ENCODE measurements at places on chromosomes 13 and 19.

- peak; percentile 75 for DNase-seq
Measured at GRCh38 chr19:50333737-50334617, 4.8 kb upstream of the KCNC3 start.

- DNase-seq: no peak
Measured at GRCh38 chr13:93534181-93534700, 307.6 kb downstream of the GPC6 start.

DNA sequence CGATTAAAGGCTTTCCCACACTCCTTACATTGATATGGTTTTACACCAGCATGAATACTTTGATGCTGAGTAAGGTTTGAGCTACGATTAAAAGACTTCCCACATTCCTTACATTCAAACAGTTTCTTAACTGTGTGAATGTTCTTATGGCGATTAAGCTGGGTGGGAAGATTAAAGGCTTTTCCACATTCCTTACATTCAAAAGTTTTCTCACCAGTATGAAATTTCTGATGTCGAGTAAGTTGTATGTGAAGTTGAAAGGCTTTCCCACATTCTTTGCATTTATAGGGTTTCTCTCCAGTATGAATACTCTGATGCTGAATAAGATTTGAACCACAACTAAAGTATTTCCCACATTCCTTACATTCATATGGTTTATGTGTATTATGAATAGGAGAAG, 20.0 kb downstream of the ZNF780B start:
- no peak for DNase-seq

GRCh38 chr19:4889034-4889815, 13.5 kb downstream of the ARRDC5 start:
- no peak for DNase-seq

GRCh38 chr19:58009666-58010301, 7.2 kb upstream of the ZNF606 start:
- peak; percentile 83 for DNase-seq

DNA sequence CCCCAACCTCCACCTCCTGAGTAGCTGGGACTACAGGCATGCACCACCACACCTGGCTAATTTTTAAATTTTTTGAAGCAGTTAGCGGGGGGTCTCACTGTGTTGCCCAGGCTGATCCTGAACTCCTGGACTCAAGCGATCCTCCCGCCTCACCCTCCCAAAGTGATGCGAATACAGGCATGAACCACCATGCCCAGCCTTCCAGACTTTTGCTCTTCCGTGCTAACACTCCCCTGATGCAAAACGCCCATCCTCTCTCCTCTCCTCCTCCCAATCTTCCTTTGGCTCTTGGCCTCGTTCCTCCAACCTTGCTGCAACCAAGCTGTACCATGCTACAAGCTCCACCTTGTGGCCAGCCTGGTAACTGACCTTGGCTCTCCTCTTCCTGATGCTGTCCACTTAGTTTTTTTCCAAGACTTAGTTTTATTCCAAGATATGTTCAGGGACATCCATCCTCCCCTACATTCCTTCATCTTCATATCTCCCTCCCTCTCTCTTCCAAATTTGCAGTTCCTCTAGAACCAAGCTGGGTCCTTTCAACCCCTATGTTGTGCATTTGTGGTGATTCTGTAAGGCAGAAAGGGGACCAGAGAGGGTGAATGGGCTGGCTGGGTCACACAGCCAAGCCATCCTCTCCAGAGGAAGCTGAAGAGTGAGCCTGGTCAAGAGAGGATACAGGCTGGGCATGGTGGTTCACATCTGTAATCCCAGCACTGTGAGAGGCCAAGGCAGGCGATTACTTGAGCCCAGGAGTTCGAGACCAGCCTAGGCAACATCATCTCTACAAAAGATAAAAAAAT, 32.8 kb downstream of the TINCR start:
- DNase-seq: peak; percentile 7

- DNase-seq: no peak
Measured at GRCh38 chr13:108674771-108675170, 45.4 kb downstream of the MYO16 start.

DNA sequence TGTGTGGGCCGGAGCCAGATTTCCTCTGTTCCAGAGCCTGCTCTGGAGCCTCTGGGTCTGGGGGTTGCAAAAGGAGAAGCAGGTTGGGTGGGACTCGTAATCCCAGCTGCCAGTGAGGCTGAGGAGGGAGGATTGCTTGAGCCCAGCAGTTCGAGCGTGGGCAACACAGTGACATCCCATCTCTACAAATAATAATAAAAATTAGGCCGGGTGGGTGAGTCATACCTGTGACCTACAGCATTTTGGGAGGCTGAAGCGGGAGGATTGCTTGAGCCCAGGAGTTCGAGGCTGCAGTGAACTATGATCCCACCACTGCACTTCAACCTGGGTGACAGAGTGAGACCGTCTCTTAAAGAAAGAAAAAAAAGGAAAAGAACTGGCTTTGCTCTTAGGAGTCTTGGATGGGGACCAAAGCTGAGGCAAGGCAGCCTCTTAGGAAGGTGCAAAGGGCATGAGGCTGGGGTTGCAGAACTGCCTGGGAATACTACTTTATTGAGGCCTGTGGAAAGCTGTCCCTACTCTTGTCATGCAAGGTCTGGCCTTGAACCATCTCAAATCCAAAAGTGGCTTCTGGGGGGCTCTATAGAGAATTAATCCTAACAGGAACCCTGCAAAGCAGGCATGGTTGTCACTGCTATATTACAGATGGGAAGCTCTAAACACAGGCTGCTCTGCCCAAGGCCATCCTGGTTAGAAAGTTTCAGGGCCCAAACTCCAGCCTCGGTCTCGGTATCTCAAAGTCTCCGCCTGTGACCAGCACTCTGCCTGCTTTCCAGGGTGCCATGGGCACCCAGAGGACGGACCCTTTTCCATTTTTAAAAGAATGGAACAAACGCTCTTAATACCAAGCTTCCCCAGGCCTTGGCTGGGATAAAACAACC, 880 bp upstream of the C19orf12 start:
- DNase-seq: no peak

DNA sequence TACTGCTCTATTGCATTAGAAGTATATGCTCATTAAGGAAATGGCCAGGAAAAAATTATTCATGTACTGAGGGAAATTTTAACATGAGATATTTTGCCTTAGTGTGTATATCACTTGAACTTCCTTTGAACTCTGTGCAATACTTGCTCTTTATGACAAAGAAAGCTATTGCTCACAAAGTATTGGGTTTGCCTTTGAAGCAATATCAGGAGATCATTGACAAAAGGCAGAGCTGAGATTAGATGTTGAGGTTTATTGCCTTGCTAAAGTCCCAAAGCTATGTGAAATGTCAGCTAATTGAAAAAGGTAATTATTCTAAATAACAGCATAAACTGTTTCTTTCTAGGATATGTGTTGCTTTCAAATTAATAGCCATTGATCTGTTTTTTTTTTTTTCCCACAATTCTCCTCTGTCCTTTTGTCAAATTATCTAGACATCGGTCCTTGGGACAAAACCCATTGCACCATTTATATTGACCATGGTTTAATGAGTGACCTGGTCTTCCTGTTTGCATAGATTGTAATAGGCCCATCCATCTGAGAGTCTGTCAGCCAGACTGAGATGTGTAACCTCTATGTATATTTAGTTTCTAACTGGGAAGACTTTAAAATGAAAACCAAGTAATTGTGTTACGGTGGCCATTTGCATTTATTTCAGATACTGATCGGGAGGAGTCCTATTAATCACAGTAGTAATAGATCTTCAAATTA, 752.7 kb upstream of the GPC6 start:
- no peak for DNase-seq

DNA sequence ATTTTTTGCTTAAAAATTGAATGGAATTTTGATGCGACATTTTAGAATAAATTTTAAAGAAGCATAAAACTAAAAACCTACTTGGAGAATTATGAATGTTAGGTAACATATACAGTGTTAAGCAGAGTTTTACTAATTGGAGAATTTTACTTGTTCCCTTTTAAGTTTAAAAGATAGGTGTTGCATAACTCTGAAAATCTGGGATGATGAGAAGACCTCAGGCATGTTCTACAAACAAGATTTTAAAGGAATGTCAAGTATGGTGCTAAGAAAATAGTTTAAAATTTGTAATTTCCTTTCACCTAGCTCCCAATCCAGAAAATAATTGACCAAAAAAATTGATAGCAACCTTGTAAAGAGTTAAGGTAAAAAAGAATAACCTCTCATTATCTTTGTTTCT, 135.8 kb downstream of the RFC3 start:
- DNase-seq: no peak

- DNase-seq: no peak
Measured at GRCh38 chr19:4493104-4493928, 21.2 kb downstream of the HDGFL2 start.

GRCh38 chr13:100667894-100668293, 6.7 kb downstream of the TMTC4 start:
- no peak for DNase-seq

- DNase-seq: no peak
Measured at GRCh38 chr13:33676045-33676989, 141.6 kb upstream of the RFC3 start.

- no peak for DNase-seq
Measured at GRCh38 chr19:54431255-54431838, 16.1 kb downstream of the TTYH1 start.

GRCh38 chr13:69585656-69586055, 522.0 kb upstream of the ATXN8OS start:
- DNase-seq: no peak

GRCh38 chr19:16897856-16898161, 9.0 kb downstream of the F2RL3 start:
- DNase-seq: no peak

GRCh38 chr13:36293497-36293896, 4.1 kb downstream of the CCDC169 start:
- no peak for DNase-seq

DNA sequence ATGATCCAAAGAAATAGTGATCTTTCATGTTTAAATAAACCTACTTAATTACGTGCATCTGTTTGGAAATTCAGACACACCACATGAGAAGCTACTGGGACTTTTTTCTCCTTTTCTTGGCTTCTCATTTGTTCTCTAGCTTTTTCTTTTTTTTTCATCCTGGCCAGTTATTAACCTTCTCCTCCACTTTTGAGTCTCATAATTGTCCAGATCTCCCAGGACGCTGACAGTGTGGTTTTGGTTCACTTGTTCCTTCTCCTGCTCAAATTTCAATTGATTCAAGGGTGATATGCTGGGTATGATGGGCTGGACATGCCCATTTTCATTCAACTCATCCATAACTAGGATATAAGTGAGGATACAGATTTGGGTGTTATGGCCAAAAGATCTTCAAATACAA, 152.3 kb downstream of the TM9SF2 start:
- no peak for DNase-seq

- no peak for DNase-seq
Measured at GRCh38 chr13:46949211-46949610, 52.4 kb upstream of the HTR2A start.

DNA sequence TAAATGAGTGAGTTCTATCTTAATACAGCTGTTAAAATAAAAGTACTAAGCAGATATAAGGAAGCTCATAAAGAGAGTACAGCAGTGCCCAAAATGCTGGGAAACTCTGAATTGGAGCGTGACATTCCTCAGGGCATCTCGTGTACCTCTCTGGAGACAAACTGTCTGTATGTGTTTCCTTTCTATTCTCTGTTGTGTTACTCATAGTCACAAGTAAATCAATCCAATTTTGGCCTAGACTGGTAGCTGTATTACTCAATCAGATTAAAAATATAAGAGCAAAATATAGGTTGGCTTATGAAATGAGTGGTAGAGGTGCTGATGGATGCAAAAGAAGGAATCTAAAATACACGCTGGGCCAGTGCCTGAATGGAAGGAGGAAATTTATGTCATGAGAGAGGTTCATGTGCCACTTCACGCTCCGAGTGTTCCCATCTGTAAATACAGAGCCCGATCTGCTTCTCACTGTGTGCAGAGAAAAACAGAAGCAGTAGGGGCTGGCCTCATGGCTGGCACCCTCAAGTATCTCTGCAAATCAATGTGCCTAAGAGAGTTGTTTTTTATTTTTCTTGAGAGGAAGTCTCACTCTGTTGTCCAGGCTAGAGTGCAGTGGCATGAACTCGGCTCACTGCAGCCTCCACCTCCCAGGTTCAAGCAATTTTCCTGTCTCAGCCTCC, 58.7 kb upstream of the RGCC start:
- no peak for DNase-seq

DNA sequence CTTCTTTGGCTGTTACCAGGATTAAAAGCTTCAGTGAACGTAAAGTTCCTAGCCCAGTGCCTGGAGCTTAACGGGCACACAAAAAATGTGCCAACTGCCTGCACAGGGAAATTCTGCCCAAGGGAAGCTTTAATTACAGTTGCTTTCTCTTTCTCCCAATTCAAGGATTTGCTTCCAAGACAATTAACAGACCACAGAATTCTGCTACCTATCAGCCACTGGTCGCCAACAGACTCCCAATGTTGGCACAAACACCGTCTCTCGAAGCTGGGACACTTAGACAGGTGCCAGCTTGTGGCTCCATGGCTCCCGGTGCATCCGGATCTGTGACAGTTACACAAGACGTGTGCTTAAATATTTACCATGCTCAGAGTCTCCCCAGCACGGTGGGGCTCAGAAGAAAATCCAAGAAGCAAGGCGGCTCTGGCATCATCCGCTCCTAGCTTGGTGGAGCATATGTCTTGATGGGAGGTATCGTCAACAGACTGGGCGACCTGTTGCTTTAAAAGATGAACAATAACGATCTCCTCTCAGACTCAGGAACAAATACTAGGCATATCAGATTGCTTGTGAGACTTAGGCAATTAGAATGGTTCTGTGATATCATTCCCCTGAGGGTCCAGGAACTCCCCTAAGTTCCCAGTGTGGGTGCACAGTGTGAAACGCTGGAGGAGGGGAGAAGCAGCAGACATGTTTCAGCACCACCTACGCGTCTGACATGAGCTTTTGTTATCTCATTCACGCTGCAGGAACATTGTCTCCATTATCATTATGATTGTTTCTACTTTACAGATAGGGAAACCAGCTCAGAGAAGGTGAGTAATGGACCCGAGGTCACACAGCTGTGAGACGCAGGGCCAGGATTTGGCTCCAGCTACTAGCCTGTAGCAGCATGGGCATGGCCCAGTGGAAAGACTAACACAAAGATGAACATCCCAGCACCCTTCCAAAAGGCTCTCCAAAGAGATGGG, 61.6 kb downstream of the ALOX5AP start:
- DNase-seq: peak; percentile 8

DNA sequence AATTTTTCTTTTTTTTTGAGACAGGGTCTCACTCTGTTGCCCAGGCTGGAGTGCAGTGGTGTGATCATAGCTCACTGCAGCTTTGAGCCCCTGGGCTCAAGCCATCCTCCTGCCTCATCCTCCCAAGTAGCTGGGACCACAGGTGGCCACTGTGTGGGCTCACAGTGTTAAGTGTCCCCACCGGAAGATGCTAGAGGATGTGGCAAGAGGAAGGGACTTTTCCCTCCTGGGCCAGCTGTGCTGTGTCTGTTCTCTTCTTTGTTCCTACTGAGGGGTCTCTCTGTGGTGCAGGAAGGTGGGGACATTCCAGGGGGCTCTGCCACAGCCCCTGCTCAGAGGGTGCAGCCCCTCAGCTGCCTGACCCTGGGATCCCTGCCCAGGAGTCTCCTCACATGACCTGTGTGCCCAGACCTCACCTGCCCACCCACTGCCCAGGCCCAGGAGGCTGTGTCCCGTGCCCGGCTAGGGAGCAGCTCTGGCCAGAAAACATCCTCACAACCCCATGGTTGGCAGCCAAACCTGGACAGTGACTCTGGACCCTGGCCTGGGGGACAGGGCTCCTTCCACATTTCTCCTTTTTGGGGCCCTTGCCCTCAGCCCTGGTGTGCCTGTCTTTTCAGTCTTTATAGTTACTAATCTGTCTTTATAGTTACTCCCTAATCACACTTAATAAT, 14.4 kb upstream of the ANKRD10 start:
- DNase-seq: no peak

GRCh38 chr19:58518256-58519086, 1.1 kb downstream of the ZBTB45 start:
- no peak for DNase-seq

GRCh38 chr19:6022570-6023064, 44.7 kb upstream of the RANBP3 start:
- no peak for DNase-seq

Data from NCI-H1105 (cell line).